ENCODE measurements at places on chromosomes 11 and 22.

GRCh38 chr22:45678961-45679912 lies 7.6 kb downstream of the ATXN10 start:
- DNase-seq: no peak

GRCh38 chr11:112616327-112617097 lies 344.7 kb upstream of the NCAM1 start:
- no peak for DNase-seq

GRCh38 chr22:22210375-22210774 lies 34.2 kb upstream of the VPREB1 start:
- no peak for DNase-seq

DNA sequence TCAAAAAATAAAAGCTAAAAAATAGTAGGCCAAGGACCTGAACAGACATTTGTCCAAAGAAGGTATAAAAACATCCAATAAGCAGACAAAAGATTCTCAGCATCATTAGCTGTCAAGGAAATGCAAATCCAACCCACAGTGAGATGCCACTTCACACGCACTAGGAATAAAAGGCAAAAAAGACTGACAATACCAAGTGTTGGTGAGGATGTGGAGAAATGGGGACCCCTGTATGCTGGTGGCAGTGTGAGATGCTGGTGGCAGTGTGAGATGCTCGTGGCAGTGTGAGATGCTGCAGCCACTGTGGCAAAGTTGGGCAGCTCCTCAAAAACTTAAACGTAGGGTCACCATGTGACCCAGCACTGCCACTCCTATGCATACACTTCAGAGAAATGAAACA lies 38.0 kb downstream of the WNT7B start:
- DNase-seq: no peak

GRCh38 chr11:119025099-119025473 lies 5.6 kb downstream of the SLC37A4 start:
- no peak for DNase-seq

DNA sequence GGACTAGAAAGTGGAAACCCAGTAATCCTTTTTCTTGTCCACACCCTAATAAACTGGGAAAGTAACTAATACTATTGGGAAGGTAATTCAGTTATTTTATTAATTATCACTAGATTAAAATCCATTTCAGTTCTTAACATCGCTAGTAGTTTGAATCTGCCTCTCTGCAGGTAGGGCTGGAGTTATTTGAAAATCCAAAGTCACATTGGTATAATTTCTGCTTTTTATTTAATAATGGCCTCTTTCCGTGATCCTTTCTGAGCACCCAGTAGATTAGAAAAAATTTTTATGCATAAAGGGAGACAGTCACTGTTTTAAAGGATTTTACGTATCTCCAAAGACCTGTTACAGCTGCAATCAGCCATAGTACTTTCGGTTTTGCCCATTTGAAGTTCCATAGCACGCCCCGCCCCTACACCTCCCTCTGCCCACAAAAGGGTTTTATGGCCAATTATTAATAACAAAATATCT lies 605 bp upstream of the COPB1 start:
- no peak for DNase-seq

DNA sequence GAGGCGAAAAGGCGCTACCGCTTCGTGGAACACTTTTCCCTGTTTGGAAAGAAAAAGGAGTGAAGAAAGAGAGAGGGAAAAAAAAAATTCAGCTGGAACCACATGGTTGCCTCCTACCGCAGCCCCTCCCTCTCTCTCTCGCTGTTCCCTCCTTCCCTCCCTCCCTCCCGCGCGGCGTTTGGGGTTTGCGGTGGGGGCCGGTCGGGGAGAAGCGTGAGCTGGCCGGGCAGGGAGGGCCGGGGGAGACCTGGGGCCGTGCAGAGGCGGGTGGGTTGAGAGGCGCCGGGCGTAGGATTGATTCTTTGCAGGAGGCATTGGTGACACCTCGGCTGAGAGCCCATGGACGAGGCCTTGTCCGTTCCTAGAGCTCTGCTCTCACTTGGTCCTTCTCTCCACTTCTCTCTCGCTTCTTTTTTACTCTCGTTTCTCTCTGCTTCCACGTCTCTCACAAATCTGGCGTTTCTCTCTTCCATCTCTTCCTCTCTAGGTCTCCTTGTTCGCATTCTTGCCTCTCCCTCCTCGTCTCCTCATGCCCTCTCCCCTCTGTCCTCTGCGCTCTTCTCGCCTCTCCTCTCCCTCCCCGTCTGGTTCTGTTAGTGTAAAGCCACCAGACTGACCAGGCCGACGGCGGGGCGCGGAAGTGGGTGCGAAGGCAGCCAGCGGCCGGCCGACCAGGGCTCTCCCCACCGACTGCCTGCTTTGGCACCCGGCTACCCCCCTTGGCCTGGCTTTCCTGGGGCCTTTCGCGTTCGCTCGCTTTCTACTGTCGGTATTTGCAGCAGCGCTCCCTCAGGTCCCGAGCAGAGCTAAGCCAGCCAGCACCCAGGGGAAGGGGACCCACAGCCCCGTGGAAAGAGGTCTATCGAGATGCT lies at the start of gene CLMP:
Gene CLMP (minus strand): TSS at position 61 of the 872 bp plus-strand sequence. CDS start 308 bp downstream, outside the sequence.
- no peak for DNase-seq

DNA sequence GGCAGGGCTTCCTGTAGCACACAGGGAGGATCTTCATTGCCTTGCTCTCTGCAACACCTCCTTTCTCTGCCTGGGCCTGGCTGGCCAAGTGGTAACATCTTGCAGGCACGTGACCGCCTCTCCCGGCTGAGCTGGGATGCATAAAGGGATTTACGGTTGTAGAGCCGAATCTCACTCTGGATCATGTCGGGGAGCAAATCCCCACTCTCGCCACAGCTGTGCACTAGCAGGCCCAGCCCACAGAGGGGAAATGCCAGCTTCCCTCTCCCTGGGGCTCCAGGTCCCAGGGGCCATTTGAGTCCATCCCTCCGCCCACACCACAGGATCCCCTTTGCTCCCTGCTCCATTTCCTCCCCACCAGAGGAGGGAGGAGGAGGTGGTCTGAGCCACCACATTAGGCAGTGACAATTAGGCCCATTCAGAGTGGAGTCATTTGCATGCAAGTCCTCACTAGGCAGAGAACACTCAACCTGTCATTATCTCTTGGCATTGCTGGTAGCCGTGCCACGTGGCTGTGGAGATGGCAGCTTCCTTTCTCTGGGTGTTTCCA lies 196.7 kb downstream of the DSCAML1 start:
- no peak for DNase-seq

- DNase-seq: no peak
Observed at GRCh38 chr22:49100316-49100715, 727.4 kb downstream of the BRD1 start.

DNA sequence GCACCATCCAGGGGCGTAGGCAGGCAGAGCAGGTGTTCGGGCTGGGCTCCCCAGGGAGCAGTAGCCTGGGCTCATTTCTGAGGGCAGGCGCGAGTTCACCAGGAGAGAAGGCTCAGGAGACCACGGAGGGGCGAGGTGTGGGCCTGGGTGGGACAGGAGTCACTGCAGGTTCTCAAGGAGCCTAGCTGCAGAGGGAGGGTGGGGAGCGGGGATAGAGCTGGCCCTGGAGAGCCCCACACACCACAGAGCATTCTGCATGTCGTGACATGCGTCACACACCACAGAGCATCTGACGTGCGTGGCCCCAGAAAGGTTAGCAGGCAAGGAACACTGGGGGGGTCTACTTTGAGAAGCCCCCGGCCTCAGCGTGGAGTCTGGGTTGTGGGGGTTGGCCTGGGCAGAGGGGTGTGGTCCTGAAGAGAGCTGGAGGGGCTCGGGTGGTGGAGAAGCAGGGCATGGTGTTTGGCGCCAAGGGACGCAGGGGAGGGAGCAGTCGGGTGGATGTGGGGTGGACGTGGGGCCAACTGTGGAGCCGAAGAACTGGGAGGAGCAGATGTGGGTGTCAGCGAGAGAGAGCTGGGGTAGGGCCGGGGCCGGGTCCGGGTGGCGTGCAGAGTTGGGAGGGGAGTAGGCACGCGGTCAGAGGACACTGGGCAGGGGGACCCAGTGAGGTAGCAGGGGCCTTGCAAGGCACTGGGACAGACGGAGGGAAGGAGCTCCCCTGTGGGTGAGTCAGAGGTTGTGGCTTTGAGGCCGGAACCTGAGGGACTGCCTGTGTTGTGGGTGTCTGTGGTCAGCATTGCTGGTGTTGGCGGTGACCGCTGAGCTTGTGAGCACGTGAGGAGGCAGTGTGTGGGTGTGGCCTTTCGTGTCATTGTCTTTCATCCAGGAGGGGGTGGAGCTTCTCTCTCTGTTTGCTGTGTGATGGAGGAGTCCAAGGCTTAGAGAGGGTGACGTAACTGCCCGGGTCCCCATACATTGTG lies 25.5 kb downstream of the CTTN start:
- no peak for DNase-seq

- DNase-seq: no peak
Observed at GRCh38 chr11:118168751-118169150, 7.7 kb downstream of the SCN2B start.

DNA sequence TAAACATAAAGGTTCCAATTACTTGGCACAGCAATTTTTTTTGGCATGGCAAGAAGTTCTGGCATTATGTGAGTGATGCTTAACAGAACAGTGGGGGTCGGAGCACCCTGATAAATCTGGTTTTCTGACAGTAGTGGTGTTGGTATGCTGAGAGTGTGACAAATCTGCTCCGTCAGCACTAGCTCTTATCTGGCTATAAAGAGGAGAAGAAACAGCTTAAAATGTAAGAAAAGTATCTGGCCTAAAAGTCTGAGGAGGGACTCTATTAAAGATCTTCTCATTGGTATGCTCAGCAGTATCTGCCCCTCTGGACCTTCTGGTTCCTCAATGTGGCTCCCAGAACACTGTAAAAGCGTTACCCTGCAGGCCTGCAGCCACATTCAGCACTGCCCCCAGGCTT lies 137.4 kb downstream of the PLEKHA7 start:
- no peak for DNase-seq

DNA sequence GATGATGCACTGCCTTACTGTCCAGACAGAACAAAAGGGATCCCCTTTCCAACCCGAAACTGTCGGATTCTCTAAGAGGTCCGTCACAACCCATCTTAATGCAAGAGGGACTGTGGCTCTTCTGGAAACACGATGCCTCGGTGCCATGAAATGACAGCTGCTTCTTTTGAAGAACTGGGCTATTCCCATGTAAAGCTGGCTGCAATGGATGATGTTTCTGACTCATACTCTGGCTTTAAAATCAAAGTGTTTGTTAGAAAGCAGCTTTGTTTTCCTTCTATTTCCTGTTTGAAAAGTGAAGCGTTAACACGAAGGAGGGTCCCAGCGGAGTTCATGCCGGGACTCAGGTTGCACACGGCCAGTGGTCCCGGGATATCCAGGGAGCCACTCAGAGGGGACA lies 3.1 kb downstream of the TP53AIP1 start:
- no peak for DNase-seq

DNA sequence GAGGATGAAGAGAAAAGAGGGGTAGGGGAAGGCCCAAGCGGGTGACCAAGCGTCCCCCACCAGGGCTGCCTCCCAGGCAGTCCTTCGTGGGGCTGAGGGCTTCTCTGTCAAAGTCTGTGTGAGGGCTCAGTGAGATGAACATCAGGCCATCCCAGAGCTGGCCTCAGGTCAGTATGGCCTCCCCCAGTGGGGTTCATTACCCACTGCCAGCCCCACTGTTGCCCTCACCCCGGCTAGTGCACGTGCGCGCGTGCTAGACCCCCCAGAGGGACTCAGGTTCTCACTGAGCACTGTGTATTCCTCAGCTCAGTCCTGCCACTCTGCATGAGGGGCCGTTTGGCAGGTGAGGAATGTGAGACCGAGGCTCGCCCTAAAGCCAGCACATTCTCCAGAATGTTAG lies 3.3 kb downstream of the KDELR3 start:
- DNase-seq: peak; percentile 76

- no peak for DNase-seq
Observed at GRCh38 chr22:40758390-40758789, 60.8 kb downstream of the SLC25A17 start.

DNA sequence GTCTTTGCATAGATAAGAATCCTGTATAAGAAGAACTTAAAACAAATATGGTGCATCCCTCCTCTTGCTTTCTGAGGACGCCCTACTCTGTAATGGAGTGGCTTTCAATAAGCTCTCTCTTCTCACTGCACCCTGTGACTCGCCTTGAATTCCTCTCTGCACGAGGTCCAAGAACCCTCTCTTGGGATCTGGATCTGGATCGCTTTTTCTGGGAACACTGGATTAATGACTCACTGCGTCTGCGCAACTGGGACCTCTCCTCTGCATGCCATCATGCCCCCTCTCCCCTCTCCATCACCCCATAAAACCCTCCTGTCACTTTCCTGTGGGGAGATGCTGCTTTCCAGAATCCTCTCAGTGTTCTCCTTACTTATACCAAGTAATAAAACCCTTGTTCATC lies 15.1 kb upstream of the CABP2 start:
- DNase-seq: no peak

DNA sequence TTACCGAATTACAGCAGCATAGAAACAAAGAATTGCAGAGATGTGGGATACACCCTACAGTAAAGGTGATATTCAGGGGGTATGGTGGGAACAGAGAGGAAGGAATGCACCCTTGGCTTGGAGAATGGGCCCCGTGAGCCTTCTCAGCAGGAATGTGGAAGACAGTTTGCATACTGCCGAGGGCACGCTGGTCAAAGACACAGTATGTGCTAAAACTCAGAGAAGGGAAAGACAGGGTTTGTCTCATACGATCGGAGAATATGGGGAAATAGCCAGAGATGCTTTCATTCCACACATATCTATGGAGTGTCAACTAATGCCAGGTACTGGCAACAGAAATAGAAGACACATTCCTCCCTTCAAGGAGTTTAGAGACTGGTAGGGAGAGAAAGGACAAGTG lies 36.9 kb downstream of the UBASH3B start:
- DNase-seq: no peak

DNA sequence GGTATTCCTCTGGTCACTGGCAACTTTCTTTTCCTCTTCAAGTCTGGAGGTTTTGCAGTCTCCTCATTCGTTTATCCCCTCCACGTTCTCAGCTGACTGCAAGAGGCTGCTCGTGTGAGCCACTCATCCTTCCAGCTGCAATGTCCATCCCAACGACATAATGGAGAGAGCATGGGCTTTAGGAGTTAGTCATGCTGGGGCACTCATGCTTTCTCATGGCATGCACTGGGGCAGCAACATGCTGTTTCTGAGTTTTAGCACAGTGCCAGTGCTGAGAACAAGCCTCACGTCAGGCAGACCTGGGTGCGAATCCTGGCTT lies 7.1 kb downstream of the DCPS start:
- no peak for DNase-seq

GRCh38 chr11:45722144-45722543 lies 56.7 kb upstream of the CHST1 start:
- DNase-seq: no peak

DNA sequence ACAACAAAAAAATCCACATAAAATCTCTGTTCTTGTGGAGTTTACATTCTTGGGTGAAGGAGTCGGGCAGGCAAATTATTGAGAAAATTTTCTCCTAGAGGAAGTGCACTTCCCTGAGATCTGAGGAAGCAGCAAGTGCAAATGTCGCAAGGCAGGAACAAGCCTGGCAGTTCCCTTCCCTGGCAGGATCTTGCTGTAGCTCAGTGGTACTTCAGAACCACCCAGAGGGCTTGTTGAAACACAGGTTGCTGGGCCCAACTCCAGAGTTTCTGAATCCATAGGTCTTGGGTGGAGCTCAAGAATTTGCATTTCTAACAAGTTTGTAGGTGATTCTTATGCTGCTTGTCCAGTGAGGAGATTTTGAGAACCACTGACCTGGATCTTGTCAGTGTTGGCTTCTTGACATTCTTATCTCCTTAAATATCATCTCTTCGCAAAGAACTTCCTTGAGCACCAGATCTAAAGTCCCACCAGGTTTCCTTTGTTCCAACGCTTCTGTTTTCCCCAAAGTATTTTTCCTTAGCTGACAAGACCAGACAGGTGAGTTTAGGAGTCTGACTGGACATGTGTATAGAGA lies 9.6 kb downstream of the QSER1 start:
- no peak for DNase-seq
